ENCODE measurements at places on chromosomes 2 and 18. TPM values are rescaled to one million over a fixed set of nuclear protein-coding genes. Genes with fewer than 3 reads are reported as not detected.

Gene SMAD4
- total RNA-seq: 148 TPM

Gene PPM1B
- 37.4 TPM for total RNA-seq

Gene ARHGAP28
- 161 TPM for total RNA-seq

Gene HSPE1
- total RNA-seq: 96.4 TPM

Gene HJURP
- total RNA-seq: 19.4 TPM

Gene ANKRD30BL
- total RNA-seq: not detected

Gene SCG2
- total RNA-seq: 2.3 TPM

Gene ADGRF3
- total RNA-seq: 0.83 TPM

Gene AMER3
- not detected for total RNA-seq

Gene COL3A1
- 7,584 TPM for total RNA-seq

Gene GAL3ST2
- 0.86 TPM for total RNA-seq

Gene NT5C1B
- not detected for total RNA-seq

Gene MGAT5
- total RNA-seq: 42.9 TPM

Gene RNU2-63P
- 13.0 TPM for total RNA-seq

Gene DNAJC5G
- 0.18 TPM for total RNA-seq

Gene SPC25
- 10.1 TPM for total RNA-seq
